Pancreas (tissue), 10 donors: ENCODE measurements at places on chromosomes 4 and X.

DNA sequence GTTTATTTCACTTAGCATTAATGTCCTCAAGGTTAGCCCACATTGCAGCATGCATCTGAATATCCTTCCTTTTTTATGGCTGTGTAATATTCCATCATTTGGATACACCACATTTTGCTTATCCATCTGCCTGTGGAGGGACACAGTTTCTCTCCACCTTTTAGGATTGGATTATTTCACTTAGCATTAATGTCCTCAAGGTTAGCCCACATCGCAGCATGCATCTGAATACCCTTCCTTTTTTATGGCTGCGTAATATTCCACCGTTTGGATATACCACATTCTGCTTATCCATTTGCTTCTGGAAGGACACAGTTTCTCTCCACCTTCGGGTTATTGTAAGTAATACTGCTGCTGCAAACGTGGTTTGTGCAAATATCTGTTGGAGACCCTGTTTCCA is 110.0 kb downstream of the DHRSX start:
- H3K36me3 ChIP-seq = no peaks in the 10 kb centered on the region
- H3K4me1 ChIP-seq = no peaks in the 10 kb centered on the region
- no peaks in the 10 kb centered on the region for H3K27me3 ChIP-seq
- no peak for DNase-seq
- H3K4me3 ChIP-seq = no peak overlapping the region

- H3K27ac ChIP-seq = no peak overlapping the region
- no peaks in the 10 kb centered on the region for H3K36me3 ChIP-seq
- no peak for DNase-seq
Measured at GRCh38 chr4:15040916-15041463, 38.7 kb downstream of the CPEB2 start.

DNA sequence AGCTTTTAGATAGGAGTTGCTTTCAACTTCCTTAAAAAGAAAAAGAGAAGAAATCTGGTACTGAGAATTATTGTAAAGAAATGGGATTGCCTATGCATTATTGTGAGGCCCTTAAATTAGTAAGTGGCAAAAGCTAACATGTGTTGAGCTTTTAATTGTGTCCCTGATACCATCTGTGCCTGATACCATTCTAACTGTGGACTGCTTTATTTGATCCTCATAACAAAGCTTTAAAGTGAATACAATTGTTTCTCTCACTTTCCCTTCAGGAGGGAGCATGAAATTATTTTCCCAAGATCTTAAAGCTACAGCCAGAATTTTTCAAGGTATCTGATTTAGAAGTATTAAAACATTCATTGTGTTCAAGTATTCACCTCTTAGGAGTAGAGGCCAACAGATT is 9.9 kb downstream of the KCTD8 start:
- H3K4me3 ChIP-seq = no peak overlapping the region
- H3K27ac ChIP-seq = no peak overlapping the region
- H3K27me3 ChIP-seq = peaks cover 21% of the 10 kb centered on the region
- no peaks in the 10 kb centered on the region for H3K36me3 ChIP-seq
- no peak for DNase-seq

GRCh38 chrX:30141966-30142365 is 73.4 kb upstream of the MAGEB2 start:
- H3K4me3 ChIP-seq = no peak overlapping the region
- H3K36me3 ChIP-seq = no peaks in the 10 kb centered on the region
- no peaks in the 10 kb centered on the region for H3K4me1 ChIP-seq
- H3K27me3 ChIP-seq = peaks cover 7% of the 10 kb centered on the region

- no peak for DNase-seq
- no peak overlapping the region for H3K27ac ChIP-seq
- no peaks in the 10 kb centered on the region for H3K27me3 ChIP-seq
Measured at GRCh38 chrX:1589356-1590130, 1.9 kb upstream of the AKAP17A start.

DNA sequence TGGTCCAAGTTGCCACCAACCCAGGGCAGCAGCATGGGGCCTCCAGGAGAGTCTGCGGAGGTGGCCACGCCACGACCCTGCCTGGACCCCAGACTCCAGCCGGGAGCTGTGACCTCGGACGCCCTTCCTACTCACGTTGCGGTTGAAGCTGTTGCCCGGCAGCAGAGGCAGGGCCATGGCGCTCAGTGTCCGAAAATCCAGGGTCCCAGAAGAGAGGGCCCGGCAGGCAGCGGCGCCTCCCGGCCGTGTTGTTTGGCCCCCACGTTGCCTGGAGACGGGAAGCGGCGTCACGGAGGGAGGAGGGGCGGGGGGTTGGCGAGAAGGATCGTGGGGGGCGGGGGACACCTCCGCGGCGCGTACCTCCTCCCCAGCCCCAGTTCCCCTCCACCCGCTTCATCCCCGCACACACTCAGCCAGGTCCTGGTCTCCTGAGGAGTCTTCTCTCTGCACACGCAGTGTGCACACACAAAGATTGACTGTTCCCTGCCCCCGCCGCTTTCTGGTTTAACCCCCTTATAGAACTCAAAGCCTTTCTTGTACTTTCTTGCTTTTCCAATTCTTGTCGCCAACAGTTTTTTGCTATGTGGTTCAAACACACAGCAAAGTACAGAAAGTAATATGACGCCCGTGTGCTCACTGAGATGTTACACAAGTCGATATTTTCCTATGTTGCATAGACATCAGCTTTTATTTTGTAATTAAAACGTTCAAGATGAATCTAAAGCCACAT is at the start of gene EFHC2:
EFHC2 (minus strand) TSS at position 261 of the 730 bp plus-strand sequence; CDS start at position 177, 84 bp downstream.
- no peaks in the 10 kb centered on the region for H3K27me3 ChIP-seq
- no peaks in the 10 kb centered on the region for H3K4me1 ChIP-seq
- DNase-seq = peak; percentile 17
- H3K36me3 ChIP-seq = no peaks in the 10 kb centered on the region
- no peak within 1 kb of the TSS for H3K27ac ChIP-seq

- DNase-seq = no peak
- H3K36me3 ChIP-seq = no peaks in the 10 kb centered on the region
- no peaks in the 10 kb centered on the region for H3K4me1 ChIP-seq
- no peak overlapping the region for H3K4me3 ChIP-seq
- H3K27ac ChIP-seq = no peak overlapping the region
- H3K27me3 ChIP-seq = no peaks in the 10 kb centered on the region
Measured at GRCh38 chr4:165505958-165506837, 127.4 kb downstream of the CPE start.

DNA sequence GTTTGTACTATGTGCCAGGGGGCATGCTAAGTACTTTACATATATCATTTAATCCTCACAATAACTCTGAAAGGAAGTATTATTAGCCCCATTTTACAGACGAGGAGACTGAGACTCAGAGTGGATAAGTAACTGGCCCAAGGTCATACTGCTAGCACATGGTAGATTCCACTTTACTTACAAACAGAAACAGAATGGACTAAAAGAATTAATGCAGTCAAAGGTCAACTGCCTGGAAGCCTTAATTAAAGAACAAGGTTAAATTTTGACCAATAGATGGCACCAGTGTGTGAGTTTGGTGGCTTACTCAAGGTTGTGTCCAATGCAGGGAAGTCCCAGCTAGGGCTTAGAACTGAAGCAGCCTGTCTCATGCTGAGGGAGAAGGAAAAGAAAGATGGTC is 4.7 kb downstream of the RIPPLY1 start:
- no peaks in the 10 kb centered on the region for H3K36me3 ChIP-seq
- DNase-seq = no peak
- no peak overlapping the region for H3K27ac ChIP-seq
- no peaks in the 10 kb centered on the region for H3K27me3 ChIP-seq
- H3K4me3 ChIP-seq = no peak overlapping the region
- H3K4me1 ChIP-seq = no peaks in the 10 kb centered on the region

DNA sequence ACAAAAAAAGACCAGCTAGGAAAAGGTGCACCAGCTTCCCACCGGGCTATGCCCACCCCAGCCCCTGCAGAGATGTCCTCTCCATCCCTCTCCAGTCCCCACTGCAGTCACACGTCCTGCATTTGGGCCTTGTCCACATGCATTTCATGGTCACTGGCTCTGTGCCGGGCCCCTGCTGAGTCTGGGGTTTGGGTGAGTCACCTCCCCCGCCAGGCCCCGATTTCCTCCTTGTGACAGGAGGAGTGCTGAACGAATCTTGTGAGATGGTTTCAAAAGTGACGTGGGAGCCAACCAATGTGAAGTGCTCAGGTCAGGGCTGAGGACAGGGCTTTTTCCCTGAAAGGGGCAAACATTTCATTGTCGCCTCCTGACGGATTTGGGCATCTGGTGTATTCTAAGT is 7.1 kb downstream of the CPZ start:
- DNase-seq = no peak
- H3K4me1 ChIP-seq = no peaks in the 10 kb centered on the region
- H3K4me3 ChIP-seq = no peak overlapping the region
- H3K27me3 ChIP-seq = no peaks in the 10 kb centered on the region
- no peaks in the 10 kb centered on the region for H3K36me3 ChIP-seq

DNA sequence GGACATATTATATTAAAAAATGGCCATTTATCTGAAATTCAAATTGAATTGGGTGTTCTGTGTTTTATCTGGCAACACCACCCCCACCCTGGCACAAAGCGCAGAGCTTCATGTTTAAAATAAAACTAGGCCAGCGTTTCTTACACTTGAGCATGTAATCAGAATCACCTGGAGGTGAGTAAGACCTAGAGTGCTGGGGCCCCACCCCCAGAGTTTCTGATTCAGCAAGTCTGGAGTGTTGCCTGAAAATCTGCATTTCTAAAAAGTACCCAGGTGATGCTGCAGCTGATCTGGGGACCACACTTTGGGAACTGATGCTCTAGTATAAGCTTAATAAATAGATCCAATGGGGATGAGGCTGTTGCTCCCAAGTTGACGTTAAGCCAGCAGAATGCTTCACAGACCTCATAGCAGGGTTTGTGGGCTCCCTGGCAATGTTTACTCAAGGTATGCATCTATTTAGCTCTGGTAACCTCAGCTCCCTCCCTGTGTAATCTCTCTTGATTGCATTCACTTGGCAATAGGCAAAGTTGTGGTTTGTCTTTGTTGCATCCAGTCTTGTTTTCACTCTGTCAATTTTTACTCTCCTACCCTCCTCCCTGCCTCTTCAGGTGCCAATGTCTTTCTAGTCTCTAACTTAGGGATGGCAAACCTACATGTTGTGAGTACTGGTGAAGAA is 99.8 kb upstream of the TEX13D start:
- DNase-seq = no peak
- H3K27me3 ChIP-seq = no peaks in the 10 kb centered on the region
- H3K4me1 ChIP-seq = no peaks in the 10 kb centered on the region

DNA sequence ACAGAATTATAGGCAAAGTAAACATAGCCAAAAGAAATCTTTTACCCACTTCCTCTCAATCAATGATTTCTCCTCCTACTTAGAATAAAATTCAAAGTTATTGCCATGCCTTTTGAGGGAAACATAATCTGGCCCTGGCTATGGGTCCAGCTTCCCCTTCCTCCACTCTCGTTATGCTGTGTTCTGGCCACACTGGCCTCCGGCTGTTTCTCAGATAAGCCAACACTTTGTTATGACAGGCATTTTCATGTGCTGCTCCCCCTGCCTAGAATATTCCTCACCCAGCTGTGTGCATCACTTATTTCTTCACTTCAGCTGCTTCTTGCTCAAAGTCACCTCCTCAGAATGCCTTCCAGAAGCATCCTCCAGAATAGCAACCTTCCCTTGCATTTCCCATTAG is 386.6 kb upstream of the AADAT start:
- no peaks in the 10 kb centered on the region for H3K27me3 ChIP-seq
- no peak overlapping the region for H3K4me3 ChIP-seq
- no peak overlapping the region for H3K27ac ChIP-seq

DNA sequence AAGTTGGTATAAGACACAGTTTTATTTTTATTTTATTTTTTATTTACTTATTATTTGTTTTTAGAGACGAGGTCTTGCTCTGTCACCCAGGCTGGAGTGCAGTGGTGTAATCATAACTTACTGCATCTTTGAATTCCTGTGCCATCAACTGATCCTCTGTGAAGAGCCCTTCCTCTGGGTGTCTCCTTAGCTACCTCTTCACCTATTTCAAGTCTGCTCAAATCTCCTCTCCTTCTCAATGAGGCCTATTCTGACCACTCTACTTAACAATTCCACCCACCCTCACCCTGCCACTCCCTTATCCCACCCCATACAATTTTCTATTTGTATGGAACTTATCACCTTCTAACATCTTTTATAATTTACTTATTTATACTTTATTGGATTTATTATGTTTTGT is 183.4 kb downstream of the PPP3CA start:
- H3K4me3 ChIP-seq = no peak overlapping the region
- no peaks in the 10 kb centered on the region for H3K27me3 ChIP-seq
- no peaks in the 10 kb centered on the region for H3K4me1 ChIP-seq
- H3K36me3 ChIP-seq = no peaks in the 10 kb centered on the region

- H3K36me3 ChIP-seq = peaks cover 25% of the 10 kb centered on the region
- no peaks in the 10 kb centered on the region for H3K4me1 ChIP-seq
- no peaks in the 10 kb centered on the region for H3K27me3 ChIP-seq
- H3K27ac ChIP-seq = no peak overlapping the region
Measured at GRCh38 chr4:77065382-77065781, 10.4 kb downstream of the CCNI start.

DNA sequence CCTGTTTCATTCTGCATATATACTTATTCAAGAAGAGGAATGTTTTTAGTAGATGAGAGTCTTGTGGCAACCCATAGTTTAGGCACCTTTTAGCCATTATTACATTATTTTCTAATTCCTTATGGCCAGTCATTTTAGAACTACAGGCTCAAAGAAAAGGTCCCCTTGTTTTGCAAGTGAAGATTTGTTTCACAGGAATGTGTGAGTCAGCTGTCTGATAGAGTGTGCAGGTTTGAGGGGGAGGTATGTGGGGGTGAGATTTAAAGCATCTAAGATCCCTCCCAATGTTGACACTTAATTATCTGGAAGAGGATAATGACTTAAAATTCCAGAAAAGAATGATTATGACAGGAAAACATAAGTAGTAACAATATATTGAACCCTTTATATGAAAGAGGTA is 495.6 kb downstream of the KCNIP4 start:
- H3K27me3 ChIP-seq = no peaks in the 10 kb centered on the region
- no peaks in the 10 kb centered on the region for H3K4me1 ChIP-seq
- DNase-seq = no peak
- H3K36me3 ChIP-seq = no peaks in the 10 kb centered on the region
- H3K27ac ChIP-seq = no peak overlapping the region

DNA sequence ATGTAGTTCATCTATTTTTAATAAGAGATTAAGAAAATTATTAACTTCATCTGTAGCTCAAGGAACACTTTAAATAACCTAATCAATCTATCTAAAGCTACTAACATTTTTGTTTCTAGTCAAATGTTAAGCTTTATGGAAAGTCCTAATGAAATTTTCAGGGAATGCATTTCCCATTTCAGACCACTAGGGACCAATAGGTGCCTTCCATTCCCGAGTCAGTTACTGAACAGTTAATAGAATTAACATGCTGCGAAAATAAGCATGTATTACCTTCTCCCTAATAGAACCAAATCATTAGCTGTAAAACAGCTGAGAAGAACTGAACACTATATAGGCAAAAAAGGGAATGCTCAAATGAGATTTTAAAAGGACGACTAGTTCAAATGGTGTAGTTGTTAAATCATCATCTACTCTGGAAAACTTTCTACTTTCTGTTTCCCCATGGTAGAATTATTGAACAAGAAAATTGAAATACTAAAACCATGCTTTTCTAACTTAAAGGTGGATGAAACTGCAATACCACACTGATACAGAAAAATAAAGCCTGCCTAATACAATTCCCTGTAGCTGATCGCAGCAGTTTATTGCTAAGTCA is 22.5 kb downstream of the STX18 start:
- no peak overlapping the region for H3K27ac ChIP-seq
- no peak overlapping the region for H3K4me3 ChIP-seq
- H3K4me1 ChIP-seq = peaks cover 11% of the 10 kb centered on the region
- DNase-seq = no peak
- H3K36me3 ChIP-seq = no peaks in the 10 kb centered on the region

- H3K27me3 ChIP-seq = no peaks in the 10 kb centered on the region
- no peak overlapping the region for H3K4me3 ChIP-seq
- H3K36me3 ChIP-seq = no peaks in the 10 kb centered on the region
- no peak overlapping the region for H3K27ac ChIP-seq
- no peak for DNase-seq
- H3K4me1 ChIP-seq = no peaks in the 10 kb centered on the region
Measured at GRCh38 chr4:33626221-33626620, 2618.1 kb downstream of the ARAP2 start.
